ENCODE measurements at places on chromosomes 16 and 17.

GRCh38 chr17:10127819-10128425 is 70.5 kb downstream of the GAS7 start:
- no peak for DNase-seq

DNA sequence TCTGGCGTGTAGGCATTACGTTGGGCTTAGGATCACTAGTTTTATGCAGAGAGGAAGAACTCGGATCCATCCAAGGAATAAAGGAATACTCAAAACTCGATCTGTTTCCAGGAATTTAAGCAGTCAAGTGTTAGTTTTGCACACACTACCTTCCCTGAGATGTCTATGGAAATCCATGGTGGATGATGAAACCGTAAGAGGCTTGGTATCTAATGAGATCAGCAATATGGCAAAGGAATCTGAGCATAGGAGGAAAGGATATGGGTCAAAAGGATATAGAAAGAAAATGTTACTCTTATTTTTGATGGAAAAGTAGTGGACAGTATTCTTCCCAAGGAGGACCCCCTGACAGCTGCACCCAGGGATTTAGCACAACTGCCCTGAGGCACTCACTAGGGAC is 59.6 kb downstream of the SMG6 start:
- no peak for DNase-seq

GRCh38 chr16:89409161-89409711 is 81.1 kb downstream of the ANKRD11 start:
- DNase-seq, result no peak

- no peak for DNase-seq
Observed at GRCh38 chr17:57125406-57125805, 40.4 kb downstream of the AKAP1 start.

- DNase-seq, result peak; percentile 83
Observed at GRCh38 chr16:51095084-51095881, 55.8 kb downstream of the SALL1 start.

GRCh38 chr16:86882586-86883280 is 304.4 kb downstream of the FOXL1 start:
- DNase-seq, result no peak

DNA sequence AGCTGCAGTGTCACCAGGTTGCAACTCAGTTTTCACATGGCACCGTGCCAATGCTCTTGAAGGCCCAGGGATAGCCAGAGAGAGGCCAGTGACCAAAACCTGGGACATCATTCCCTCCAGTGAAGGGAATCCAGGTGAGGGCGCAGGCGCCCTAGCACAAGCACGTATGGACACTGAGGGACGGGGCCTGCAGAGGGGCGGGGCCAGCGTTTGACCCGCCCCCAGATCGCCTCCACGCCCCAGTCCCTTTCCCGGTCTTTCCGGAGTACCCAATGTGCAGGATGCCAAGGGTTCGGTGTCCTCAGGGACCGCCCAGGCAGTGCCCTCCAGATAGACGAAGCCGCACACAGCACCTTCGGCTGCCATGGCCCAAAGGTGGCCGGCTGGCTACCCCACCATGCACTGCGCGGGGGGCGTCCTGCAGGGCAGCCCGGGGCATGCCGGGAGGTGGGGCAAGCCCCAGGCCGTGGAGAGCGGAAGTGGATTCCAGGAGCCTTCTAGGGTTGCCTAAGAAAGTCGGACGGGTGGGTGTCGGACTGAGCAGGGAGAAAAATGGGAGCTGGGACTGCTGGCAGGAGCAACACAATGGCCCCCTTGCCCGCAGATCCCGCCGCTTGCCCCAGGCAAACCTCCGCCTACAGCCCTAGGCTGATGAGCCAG is 4.6 kb downstream of the SLC12A4 start:
- no peak for DNase-seq

DNA sequence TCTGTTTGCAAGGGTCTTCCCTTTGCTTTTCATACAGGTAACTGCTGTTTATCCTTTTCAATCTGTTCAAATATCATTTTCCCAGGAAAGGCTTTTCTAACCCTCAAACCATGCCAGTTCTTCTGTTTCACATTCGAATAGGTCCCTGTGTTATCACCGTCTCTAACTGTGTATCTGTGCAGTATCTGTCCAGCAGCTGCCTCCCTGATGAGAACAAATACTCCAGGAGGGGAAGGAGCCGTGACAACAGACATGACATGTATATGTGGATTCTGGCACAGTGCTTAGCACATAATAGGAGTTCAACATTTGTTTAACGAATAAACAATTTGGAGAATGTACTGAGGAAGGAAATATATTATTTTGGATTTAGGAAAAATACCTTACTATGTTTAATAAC is 95.7 kb downstream of the STX8 start:
- no peak for DNase-seq

GRCh38 chr16:12436201-12436657 is 367.5 kb downstream of the CPPED1 start:
- DNase-seq, result no peak

DNA sequence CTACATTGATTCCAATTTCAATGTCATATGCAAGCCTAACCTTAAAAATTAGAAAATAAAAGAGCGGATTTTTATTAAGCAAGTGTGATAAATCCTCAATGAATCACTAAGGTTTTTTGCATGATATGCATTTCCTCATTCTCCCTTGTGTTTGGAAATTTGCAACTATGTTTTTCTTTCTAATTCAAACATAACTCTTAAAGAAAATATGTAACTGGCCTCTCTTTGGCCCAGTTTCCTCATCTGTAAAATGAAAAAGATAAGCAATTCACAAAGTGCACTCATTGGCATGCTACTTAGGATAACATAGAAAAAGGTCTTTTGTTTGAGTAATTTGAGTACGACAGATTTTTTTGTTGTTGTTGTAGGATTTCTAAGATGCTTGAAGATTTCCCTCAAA is 295.5 kb downstream of the CDH11 start:
- no peak for DNase-seq

GRCh38 chr16:65312071-65312470 is 190.2 kb upstream of the CDH11 start:
- no peak for DNase-seq

GRCh38 chr16:49875806-49876715 is 20.1 kb upstream of the ZNF423 start:
- DNase-seq, result no peak

DNA sequence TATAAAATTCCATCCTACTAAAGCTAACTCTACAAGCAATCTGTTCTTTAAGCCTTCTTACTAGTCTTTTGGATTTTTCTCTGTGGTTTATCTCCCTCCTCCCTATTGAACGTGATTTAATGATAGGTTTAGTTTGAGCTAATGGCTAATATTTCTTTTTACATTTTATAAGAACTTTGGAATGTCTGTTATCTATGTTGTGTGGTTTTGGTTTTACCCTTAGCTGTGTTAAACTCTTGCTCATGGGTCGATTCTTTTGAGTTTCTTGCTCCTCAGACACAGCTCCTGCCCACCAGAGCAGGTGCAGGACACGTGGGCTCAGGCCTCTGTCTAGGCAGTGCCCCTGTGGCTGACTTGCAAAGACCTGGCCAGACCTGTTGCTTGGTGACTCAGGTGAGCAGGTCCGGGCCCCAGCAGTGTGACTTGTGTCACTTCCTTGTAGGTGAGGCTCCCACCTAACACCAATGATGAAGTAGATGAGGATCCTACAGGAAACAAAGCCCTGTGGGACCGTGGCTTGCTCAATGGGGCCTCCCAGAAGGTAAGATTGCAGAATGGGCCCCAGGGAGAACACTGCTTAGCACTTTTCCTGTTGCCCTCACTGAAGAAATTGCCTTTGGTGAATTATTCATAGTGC is 45.1 kb downstream of the SF3B3 start:
- no peak for DNase-seq

GRCh38 chr17:32723310-32723955 is 153.5 kb downstream of the MYO1D start:
- DNase-seq, result no peak

- peak; percentile 34 for DNase-seq
Observed at GRCh38 chr16:66264311-66265047, 102.0 kb upstream of the CDH5 start.

- DNase-seq, result no peak
Observed at GRCh38 chr17:16081507-16082087, 82.0 kb downstream of the TTC19 start.

- no peak for DNase-seq
Observed at GRCh38 chr17:1183171-1183873, 3.5 kb upstream of the ABR start.

DNA sequence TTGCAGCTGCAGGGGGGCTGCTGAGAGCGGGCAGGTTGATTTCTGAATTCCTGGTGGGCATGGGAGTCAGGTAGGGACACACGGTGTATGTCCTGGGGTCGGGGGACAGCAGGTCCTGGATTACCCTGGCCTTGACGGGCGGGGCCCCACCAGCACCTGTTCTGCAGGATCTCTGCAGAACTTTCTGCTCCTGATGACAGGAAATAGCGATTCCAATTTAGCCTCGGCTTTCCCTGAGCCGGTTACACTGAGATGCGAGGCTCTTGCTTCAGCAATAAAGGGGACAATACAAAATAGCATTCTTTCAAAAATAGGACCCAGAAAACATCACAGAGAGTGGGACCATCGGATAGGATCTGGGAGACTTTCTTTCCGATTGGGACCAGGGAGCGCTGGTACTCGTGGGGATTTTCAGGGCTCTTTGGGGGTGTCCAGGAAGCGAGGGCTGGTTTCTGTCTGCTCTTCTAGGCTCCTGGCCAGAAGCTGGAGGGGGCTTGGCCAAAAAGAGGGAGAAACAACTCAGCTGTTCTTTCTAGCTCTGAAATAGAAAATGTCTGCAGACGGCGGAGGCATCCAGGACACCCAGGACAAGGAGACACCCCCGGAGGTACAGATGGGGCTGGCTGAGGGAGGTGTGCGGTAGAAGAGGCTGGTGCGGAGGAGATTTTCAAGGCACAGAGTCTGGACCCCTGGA is 642 bp downstream of the ZNF205 start:
- no peak for DNase-seq

GRCh38 chr17:8365143-8365542 is 11.4 kb downstream of the KRABD2 start:
- DNase-seq, result no peak

- no peak for DNase-seq
Observed at GRCh38 chr16:22628994-22629393, 118.3 kb downstream of the NPIPB5 start.

DNA sequence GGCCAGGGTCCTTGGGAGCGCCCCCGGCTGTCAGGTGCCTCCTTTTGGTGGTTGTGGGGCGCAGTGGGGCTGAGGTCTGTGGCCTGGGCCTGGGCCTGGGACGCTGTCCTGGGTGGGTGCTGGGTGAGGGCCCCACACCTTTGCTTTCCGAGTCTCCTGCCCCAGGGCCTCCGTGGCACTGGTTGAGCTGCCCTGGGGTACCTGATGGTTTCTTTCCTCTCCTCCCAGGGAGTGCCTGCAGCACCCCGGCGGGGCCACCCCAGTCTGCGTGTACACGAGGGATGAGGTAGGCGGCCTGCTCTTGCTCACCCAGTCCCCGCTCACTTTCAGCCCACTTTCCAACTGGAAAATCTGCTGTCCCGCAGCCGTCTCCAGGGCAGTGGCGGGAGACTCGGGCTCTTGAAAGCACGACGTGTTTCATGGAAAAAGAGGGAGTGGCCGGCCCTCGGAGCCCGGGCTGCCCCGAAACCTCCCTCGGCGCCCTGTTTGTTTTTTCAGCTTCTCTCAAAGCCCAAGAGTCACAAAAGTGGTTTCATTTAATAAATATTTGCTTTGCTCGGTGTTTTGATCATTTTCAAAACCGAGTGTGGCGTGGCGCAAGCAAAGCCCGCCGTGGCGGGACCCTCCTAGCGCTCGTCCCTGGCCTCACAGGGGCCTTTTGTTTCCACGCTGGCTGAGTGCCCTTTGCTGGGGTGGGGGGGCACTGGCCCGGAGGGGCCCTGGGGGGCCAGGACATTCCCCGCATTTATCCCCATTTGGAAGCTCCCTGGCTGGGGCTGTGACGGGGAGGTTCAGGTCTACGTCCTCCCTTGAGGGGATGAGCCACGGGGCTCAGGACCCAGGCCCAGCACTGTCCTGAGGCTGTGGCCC is 17.4 kb downstream of the ASPSCR1 start:
- no peak for DNase-seq

GRCh38 chr17:28950017-28950751 is 1.1 kb downstream of the PHF12 start:
- DNase-seq, result peak; percentile 63

GRCh38 chr17:4708436-4708835 is 2.0 kb upstream of the ARRB2 start:
- no peak for DNase-seq

DNA sequence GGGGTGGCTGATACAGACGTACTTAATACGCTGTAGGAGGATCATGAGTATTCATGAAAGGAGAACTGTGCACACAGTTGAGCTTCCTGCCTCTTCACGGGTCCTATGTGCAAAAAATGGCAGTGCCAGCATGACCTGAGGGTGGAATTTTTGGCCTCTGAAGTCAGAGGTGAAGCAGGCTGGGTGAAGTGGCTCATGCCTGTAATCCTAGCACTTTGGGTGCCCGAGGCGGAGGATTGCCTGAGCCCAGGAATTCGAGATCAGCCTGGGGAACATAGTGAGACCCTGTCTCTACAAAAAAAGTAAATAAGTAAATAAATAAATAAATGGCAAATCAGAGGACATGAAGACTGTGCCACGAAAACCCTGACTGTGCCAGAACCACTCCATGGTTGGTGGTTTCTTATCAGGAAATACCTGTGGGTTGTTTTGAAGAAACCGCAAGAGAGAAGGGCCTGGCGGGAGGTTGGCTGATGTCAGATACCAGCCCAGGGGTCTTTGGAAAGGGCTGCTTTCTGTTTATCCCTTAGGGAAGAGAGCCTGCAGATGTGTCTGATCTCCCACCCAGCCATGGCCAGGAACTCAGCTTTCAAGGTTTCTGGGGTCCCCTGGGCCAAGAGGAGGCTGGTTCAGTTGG is 3.4 kb downstream of the ASPSCR1 start:
- DNase-seq, result no peak

DNA sequence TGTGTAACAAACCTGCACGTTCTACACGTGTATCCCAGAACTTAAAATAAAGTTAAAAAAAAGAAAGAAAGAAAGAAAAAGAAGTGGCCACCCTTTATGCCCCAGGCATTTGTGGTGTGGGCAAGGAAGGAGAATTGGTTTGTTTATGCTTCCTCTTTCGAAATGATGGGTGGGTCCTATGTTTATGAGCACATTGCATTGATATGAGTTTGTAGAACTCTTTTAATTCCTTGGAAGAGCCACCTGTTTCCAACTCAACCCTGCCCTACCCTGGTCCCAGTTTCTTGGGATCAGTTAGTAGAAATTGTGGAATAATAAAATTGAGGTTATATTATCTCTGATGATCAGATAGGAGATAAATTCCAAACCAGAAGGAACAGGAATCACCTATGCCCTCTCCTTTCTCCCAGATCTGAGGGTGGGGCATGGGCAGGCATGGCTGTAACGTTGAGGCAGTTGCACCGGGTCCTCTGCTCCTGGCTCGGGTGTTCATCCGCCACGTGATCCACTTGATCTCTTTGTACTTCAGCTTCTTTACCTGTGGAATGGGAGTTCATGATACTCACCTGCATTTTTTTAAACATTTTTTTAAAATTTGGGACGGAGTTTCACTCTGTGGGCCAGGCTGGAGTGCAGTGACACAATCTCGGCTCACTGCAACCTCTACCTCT is 15.9 kb downstream of the CHAD start:
- no peak for DNase-seq

GRCh38 chr17:37134050-37134449 is 185.3 kb downstream of the AATF start:
- DNase-seq, result no peak

Measured in left lobe of liver (tissue), 2 donors.